ENCODE measurements at places on chromosomes 4 and X. TPM values are rescaled to one million over a fixed set of nuclear protein-coding genes. Genes with fewer than 3 reads are reported as not detected.

- no peak for DNase-seq
These were observed 55.3 kb downstream of the CCDC158 start for GRCh38 chr4:76365636-76366035.

Gene TMPRSS11B
- not detected for total RNA-seq

DNA sequence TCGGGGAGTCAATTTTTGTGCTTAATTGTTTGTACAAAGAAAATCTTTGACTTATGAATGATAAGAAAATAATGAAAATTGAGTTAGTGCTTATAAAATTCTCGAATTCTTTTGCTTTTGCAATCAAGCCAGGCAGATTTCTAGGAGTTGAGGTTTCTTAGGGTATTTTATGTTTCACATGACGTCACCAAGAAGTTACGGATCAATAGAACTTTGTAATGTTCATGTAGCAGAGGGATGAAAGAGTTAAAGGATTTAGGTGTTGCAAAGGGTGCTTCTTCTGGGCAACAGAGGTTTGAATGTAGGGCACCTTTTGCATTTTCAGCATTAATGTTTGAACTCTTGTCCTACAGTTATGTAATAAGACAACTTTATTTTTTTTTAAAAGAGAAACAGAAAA lies 19.4 kb downstream of the GBA3 start:
- no peak for DNase-seq

Gene LONRF3
- total RNA-seq, result 5.3 TPM

DNA sequence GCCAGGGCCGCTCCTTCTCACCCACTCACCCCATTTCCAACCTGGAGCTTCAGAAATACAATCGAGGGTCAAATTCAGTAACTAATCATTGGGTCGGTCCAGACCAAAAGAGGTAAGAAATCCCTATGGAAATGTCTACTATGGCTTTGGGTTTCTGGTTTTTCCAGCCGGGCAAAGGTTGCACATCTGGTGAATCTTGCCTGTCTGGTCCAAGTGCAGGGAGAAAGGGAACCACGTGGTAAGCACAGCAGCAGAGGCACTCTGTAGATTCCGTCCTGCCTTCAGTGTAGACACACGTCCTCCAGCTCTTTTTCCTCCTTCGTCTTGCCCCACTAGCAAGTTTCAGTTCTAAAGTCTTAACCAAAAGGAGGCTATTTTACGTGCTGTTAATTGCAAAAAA lies 218.0 kb upstream of the JADE1 start:
- no peak for DNase-seq

DNA sequence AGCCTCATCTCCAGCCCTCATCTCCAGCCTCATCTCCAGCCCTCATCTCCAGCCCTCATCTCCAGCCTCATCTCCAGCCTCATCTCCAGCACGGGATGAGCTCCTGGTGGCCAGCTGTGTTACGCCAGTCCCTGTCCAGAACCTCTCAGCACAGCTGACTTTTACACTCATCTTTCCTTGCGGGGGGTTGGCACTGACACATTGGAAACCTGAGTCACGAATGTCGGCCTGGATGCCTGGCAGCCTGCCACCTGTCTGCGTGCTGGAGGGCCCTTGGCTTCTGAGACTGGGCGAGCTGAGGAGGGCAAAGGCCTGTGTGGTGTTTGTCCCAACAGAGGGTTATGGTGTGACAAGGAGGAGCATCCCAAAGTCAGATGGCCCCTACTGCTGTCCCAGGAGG lies 66.1 kb upstream of the HGFAC start:
- DNase-seq, result no peak

DNA sequence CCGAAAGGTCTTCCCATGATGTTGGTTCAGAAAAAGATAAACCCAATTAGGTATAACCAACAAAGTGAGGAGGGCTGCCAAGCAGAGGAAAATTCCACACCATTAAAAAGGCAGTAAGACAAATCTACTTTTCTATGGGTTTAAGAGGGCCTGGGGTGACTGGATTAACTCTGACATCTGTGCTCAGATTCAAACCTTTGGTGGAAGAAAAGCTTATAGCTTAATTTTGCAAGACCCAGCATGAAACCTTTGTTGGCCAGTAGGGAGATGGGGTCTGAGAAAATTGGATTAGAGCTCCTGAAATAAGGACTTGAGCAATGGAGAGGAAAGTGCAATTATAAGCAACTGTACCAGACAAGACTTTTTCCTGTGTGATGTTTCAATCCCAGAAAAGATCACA lies 104.2 kb downstream of the KDR start:
- DNase-seq, result no peak

GRCh38 chr4:38062088-38062775 lies 102.0 kb downstream of the PTTG2 start:
- DNase-seq, result peak; percentile 77

- DNase-seq, result no peak
These were observed 105.7 kb upstream of the RASGEF1B start for GRCh38 chr4:81577392-81577791.

GRCh38 chrX:1249101-1249887 lies 19.3 kb upstream of the CSF2RA start:
- DNase-seq, result peak; percentile 22

DNA sequence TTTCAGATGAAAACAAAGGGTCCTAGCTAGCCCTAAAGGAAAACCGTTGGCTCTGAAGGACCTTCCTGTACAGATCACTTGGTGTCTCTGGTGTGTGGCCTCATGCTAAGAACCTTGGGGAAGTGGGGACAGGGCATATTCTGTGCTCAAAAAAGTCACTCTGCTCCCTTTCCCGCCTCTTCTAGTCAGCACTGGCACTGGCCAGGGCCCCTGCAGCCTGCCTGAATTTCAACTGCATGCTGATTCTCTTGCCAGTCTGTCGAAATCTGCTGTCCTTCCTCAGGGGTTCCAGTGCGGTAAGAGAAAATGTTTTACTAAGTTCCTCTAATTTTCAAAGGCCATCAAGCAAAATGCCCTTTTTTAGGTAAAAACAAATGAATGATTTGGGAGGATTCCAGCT lies 3.4 kb downstream of the CYBB start:
- no peak for DNase-seq

Gene PABPC1L2A
- not detected for total RNA-seq

DNA sequence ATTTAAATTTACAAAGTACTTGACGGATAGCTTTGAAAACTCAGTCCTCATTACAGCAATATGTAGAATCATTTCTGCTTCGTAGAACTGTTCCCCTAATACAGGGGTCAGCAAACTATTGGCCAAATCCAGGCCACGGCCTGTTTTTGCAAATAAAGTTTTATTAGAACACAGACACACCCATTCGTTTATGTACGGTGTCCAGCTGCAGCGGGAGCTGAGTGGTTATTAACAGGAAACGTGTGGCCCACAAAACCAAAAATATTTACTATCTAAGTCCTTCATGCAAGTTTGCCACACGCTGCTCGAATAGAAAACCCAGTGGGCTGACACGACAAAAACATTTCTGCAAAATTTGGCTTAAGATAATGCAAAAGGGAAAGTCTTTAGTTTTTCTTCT lies 146.5 kb downstream of the AFAP1 start:
- no peak for DNase-seq
